ENCODE measurements at places on chromosomes 7 and 10.
A peak's percentile ranks its signal among the peaks of the same experiment; 100 is the strongest.

- DNase-seq: no peak
Observed at GRCh38 chr10:73892310-73893030, 18.1 kb upstream of the CAMK2G start.

GRCh38 chr10:47047577-47048525 lies 136.6 kb downstream of the PTPN20 start:
- DNase-seq: peak; percentile 68

DNA sequence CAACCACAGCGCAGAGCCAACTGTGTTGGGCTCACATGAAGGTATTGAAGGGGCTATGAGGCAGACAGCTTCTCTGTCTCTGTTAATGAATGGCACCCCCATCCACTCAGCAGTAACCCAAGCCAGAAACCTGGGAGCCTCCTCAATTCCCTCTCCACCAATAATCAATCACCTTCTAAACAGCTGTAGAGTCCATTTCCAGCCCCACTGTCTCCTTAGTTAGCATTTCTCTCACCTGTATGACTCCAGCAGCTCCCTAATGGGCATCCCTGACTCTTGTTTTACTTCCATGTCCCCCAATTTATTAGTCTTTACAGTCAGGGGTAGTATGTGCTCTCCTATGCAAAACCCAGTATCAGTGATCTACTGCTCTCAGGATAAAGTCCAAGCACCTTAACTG lies 6.9 kb downstream of the SRI start:
- DNase-seq: no peak

DNA sequence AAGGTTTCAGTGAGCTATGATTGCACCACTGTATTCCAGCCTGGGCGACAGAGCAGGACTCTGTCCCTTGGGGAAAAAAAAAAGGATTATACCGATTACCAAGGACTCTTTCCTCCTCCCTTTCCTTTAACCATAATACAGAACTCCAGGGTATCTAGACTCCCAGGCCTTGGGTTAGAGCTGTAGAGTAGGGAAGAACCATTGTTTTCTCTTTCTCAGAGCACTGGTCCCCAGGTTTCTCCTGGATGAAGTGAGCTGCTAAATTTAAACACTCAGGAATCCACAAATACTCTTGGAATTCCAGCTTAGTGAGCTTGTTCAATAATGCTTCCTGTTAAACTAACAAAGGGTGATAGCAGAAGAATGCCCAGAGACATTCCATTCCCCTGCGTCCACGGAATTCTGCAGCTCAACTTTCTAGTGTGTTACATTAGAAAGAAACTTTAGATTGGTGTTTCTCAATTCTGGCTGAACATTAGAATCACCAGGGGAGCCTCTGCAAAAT lies 14.6 kb upstream of the RPEL1 start:
- DNase-seq: no peak

DNA sequence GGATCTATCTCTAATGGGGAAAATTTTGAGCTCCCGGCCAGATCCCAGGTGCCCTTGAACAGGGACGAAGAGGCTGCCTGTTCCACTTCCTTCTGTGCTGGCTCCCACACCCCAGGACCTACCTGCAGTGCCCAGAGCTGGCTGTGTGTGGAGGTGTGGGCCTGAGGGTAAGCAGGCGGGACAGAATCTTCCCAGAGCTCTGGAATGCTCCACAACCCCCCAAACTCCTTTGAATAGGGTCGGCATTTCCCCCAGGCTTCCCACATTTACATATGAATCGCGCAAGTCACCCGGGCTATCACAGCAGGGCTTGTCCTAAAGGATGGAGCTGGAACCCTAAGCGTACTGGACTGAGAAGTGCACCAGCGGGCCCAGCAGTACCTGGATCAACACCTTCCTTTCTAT lies 95.9 kb downstream of the DNMBP start:
- DNase-seq: no peak

GRCh38 chr7:66187905-66188304 lies 17.2 kb upstream of the TPST1 start:
- no peak for DNase-seq

GRCh38 chr10:24000271-24000813 lies 208.6 kb upstream of the KIAA1217 start:
- no peak for DNase-seq

- DNase-seq: no peak
Observed at GRCh38 chr7:25646726-25647413, 418.6 kb upstream of the NPVF start.

GRCh38 chr7:80346704-80347103 lies 165.2 kb downstream of the GNAT3 start:
- DNase-seq: no peak

DNA sequence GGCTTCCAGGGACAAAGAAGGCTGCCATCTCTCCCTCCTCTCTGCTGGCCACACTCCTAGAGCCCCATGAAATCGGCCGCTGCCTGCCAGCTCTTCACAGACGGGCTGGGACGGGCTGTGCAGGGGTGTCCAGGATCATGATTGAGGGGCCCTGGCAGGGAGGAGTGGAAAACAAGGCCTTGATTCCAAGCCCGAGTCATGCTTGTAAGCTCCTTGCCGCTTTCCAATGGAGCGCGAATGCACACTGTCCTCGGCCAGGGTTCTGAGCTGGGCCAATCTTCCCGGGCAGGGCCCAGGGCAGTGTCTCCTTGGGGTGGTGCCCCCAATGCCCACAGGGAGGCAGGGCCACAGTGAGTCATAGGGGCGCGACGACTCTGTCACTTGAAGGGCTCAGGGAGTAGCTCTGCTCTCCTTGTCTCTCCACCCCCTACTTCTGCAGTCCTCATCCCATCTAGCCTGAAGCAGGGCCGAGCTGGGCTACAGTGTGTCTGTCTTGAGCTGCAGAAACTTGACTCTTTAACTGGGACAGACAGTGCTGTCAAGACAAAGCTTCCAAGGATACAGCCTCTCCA lies 186.2 kb upstream of the SVIL start:
- DNase-seq: no peak

GRCh38 chr10:132624847-132625471 lies 87.4 kb downstream of the INPP5A start:
- DNase-seq: no peak

DNA sequence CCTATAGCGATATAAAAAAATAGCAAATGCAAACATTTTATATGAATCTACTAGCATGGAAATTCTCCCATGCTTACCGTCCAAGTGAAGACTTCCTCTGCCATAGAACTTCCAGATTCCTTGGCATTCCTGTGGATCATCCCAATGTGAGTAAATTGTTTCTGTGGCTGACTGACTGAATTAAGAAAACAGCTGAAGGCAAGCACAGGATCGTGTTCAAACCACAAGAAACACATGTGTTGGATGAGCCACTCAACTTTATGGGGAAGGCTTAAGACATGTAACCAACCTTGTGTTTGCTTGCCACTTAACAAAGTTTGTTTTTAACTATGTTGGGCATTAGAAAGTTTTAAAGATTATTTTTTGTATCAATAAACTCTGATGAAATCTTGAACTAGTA lies 2.6 kb upstream of the MYPN start:
- DNase-seq: no peak
